ENCODE measurements at places on chromosomes 2 and 18. TPM values are rescaled to one million over a fixed set of nuclear protein-coding genes. Genes with fewer than 3 reads are reported as not detected.

The INHA gene
- 1.6 TPM for total RNA-seq

The EHD3 gene
- total RNA-seq: 35.8 TPM

The BOLL gene
- not detected for total RNA-seq

The SLC66A3 gene
- 53.6 TPM for total RNA-seq

The ERFE gene
- total RNA-seq: 1.5 TPM

The DAW1 gene
- 1.2 TPM for total RNA-seq

The GREB1L gene
- total RNA-seq: 20.0 TPM

The ACMSD gene
- total RNA-seq: not detected

GRCh38 chr2:45944074-45944473, 292.6 kb downstream of the PRKCE start:
- H3K36me3 ChIP-seq: no peaks in the 10 kb centered on the region
- H3K27ac ChIP-seq: no peak overlapping the region
- no peak for DNase-seq
- H3K4me1 ChIP-seq: peaks cover 5% of the 10 kb centered on the region

- no peak overlapping the region for H3K4me3 ChIP-seq
- H3K27me3 ChIP-seq: no peaks in the 10 kb centered on the region
- H3K36me3 ChIP-seq: no peaks in the 10 kb centered on the region
Measured at GRCh38 chr2:80322311-80322920, 17.9 kb upstream of the LRRTM1 start.

DNA sequence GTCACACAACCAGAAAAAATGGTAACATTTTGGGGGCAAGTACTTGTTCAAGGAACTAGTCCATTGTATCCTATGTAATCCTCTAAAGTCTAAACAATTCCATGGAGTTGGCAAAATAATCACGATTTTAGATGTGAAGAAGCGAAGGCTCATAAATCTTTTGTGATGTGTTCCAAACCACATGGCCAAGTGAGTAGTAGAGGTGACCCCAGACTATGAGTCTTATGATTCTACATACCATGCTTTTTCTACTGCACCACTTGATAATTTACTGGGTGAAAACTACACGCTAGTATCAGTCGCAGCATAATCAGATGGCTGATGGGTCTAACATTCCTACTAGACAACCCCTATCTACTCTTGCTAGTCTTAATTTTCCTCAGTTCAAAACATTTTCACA, 371.4 kb downstream of the OSR1 start:
- no peak for DNase-seq
- no peaks in the 10 kb centered on the region for H3K36me3 ChIP-seq
- H3K27me3 ChIP-seq: no peaks in the 10 kb centered on the region
- no peak overlapping the region for H3K4me3 ChIP-seq
- H3K4me1 ChIP-seq: peaks cover 38% of the 10 kb centered on the region
- H3K27ac ChIP-seq: no peak overlapping the region

- H3K4me3 ChIP-seq: no peak overlapping the region
- H3K4me1 ChIP-seq: peaks cover 3% of the 10 kb centered on the region
- DNase-seq: no peak
- H3K27ac ChIP-seq: no peak overlapping the region
- H3K36me3 ChIP-seq: peaks cover 16% of the 10 kb centered on the region
Measured at GRCh38 chr2:159753797-159754196, 41.5 kb downstream of the MARCHF7 start.

DNA sequence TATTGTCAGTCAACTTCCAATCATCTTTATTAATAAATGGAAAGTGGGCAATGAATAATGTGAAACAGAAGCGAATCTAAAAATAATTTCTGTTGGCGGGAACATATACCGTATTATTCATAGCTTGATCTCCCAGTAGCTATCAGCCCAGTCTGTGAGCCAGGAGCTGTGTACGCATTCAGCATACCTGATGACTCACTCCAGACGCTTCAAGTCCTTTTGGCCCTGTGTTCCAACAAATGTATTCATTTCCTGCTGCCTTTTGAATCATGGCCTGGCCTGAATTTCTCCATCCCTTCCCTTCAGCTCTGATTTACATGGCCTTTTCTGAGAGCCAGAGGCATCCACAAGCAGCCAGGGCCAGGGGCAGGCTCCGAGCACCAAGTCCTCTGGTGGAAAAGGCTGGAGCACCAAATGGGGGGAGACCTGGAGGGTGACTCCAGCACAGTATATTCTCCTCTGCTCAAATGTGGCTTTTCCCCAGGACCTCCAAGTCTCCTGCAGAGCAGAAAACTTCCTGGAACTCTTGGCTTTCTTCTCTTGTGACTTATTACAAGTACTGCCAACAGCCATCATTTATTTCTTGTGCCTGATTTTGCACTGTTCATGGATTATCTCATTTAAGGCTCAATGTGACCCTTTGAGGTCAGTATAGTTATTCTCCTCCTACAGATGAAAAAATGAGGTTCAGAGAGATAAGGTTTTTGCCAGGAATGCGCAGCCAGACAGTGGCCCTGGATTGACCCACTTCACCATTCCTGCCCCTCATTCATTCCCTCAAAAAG, 108.7 kb downstream of the EN1 start:
- H3K27me3 ChIP-seq: no peaks in the 10 kb centered on the region
- peaks cover 6% of the 10 kb centered on the region for H3K4me1 ChIP-seq
- H3K4me3 ChIP-seq: no peak overlapping the region
- DNase-seq: peak; percentile 9
- H3K27ac ChIP-seq: peak overlapping the region; percentile 58

DNA sequence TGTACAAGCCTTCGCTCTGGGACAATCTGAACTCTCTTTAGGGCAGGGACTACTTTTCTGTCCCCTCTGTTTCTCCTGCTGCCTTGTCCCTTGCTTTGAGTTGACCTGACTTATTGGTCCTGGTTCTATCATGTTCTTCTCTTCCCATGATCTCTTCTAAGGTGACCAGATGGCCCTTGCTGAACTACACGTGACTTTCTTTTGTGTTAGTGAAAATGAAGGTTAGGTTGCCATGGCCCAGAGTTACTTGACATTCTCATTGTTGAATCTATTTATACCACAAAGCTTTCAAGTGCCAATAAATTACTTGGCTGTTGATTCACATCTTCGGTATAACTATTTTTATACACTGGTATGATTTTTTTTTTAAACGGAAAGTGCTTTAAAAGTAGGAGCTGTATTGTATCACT, 24.4 kb downstream of the MRPL33 start:
- DNase-seq: no peak
- H3K27ac ChIP-seq: peak overlapping the region; percentile 95
- H3K36me3 ChIP-seq: no peaks in the 10 kb centered on the region
- peaks cover 41% of the 10 kb centered on the region for H3K4me1 ChIP-seq
- H3K27me3 ChIP-seq: no peaks in the 10 kb centered on the region
- H3K4me3 ChIP-seq: peak overlapping the region; percentile 11

GRCh38 chr2:99488539-99489062, 1.2 kb downstream of the REV1 start:
- no peak for DNase-seq
- peaks cover 23% of the 10 kb centered on the region for H3K4me1 ChIP-seq
- no peaks in the 10 kb centered on the region for H3K27me3 ChIP-seq
- peak overlapping the region; percentile 98 for H3K4me3 ChIP-seq
- peak overlapping the region; percentile 71 for H3K27ac ChIP-seq

GRCh38 chr2:103179798-103180197, 418.0 kb downstream of the TMEM182 start:
- no peaks in the 10 kb centered on the region for H3K27me3 ChIP-seq
- H3K4me3 ChIP-seq: no peak overlapping the region
- DNase-seq: no peak
- no peaks in the 10 kb centered on the region for H3K4me1 ChIP-seq
- H3K27ac ChIP-seq: no peak overlapping the region

DNA sequence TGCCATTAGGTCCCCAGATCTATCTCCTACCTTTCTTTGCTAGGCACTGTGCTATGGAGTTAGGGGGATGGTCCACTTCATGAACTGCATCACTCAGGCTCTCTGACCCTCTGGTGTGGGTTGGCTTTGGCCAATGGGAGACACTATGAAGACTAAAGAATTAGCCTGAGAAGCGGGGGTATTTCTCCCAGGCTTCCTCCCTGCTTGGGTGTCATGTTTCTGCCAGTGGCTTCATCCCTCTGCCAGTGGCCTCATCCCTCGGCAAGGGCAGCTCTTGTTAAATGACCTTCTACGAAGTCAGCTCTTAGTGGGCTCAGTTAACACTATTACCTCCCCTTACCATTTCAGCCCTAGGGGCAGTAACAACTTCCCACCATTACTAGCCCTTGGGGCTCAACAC, 41.9 kb upstream of the EPB41L3 start:
- no peak for DNase-seq
- H3K27ac ChIP-seq: no peak overlapping the region
- no peak overlapping the region for H3K4me3 ChIP-seq
- H3K27me3 ChIP-seq: no peaks in the 10 kb centered on the region
- H3K4me1 ChIP-seq: no peaks in the 10 kb centered on the region

GRCh38 chr2:239463541-239464165, 62.8 kb upstream of the HDAC4 start:
- no peak overlapping the region for H3K27ac ChIP-seq
- no peaks in the 10 kb centered on the region for H3K36me3 ChIP-seq
- no peak for DNase-seq
- no peak overlapping the region for H3K4me3 ChIP-seq
- no peaks in the 10 kb centered on the region for H3K27me3 ChIP-seq
- H3K4me1 ChIP-seq: no peaks in the 10 kb centered on the region

DNA sequence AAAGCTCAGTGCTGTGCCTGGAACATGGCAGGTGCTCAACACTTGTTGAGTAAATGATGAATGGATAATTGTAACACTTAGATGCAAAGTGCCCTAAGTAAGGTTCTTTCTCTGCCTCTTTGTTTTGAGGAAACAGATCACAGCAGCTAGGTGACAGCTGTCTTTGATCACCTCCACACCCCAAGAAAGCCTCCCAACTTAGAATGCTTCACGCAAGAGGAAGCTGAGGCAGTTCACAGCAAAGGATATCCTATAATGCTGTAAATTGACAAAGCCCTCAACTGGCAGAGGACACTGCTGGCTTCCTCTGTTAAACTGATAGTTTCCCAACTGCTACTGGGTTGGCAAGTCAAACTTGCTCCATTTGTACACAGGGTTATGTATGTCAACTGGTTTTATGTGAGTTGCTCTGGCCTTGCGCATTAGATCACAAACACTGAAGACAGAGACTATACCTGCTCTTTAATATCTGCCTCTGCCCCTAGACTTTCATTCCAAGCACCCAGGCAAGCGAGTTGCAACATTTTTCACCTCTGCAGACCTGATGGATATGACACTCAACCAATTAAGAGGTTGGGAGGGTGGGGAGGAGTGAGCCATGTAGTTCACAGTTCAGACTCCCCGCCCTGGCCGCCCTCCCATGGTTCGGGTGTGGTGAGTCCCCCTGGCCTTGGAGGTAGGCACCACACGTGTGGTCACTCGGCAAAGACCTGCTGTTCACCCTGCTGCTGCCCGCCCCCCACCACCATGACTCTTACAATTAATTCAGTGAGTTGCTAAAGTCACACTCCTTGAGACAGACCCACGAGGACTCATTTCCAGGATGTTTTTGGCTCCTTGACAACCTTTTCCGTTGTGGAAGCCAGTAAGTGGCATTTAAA, 4.8 kb upstream of the MALL start:
- no peaks in the 10 kb centered on the region for H3K36me3 ChIP-seq
- peaks cover 20% of the 10 kb centered on the region for H3K4me1 ChIP-seq
- DNase-seq: no peak

GRCh38 chr2:165655661-165656060, 138.4 kb downstream of the GALNT3 start:
- no peak overlapping the region for H3K4me3 ChIP-seq
- no peak for DNase-seq
- H3K27ac ChIP-seq: no peak overlapping the region
- H3K4me1 ChIP-seq: no peaks in the 10 kb centered on the region

DNA sequence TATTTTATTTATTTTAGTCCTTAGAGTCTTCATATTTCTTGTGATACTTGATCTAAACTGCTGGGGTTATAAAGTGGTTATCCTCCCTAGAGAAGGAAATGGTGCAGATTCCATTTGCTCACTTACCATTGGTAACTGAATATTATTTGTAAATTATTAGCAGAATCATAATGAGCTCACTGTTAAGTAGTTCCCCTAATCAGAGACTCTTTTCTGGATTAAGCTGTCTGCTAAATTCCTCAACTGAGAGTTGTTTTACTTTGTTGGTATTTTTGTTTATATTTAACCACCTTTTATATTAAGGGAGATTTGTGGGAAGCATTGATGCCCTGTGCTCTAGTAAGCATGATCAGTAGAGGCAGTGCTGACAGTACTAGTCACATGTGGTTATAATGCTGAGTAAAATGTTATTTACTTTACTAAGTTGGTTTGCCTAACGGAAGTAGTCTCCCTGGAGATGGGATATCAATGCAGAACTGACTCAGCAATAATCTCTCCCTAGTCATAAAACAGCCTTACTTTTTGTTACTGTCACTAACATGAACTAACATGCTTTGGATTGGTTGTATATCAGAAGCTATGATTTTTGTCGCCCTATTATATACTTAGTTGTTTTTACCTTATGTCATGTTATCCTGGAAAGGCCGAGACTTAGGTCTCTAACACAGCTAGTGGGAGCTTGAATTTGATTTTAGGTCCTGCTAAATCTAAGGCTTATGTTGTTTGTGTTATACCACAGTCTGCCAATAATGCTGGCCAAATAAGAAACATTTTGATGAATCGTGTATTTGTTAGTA, 166.7 kb downstream of the MCFD2 start:
- H3K4me1 ChIP-seq: peaks cover 38% of the 10 kb centered on the region
- H3K36me3 ChIP-seq: no peaks in the 10 kb centered on the region
- H3K27me3 ChIP-seq: no peaks in the 10 kb centered on the region
- H3K27ac ChIP-seq: no peak overlapping the region

- H3K27me3 ChIP-seq: no peaks in the 10 kb centered on the region
- no peak overlapping the region for H3K4me3 ChIP-seq
- no peaks in the 10 kb centered on the region for H3K4me1 ChIP-seq
- no peaks in the 10 kb centered on the region for H3K36me3 ChIP-seq
Measured at GRCh38 chr2:183995632-183996031, 602.7 kb upstream of the ZNF804A start.

DNA sequence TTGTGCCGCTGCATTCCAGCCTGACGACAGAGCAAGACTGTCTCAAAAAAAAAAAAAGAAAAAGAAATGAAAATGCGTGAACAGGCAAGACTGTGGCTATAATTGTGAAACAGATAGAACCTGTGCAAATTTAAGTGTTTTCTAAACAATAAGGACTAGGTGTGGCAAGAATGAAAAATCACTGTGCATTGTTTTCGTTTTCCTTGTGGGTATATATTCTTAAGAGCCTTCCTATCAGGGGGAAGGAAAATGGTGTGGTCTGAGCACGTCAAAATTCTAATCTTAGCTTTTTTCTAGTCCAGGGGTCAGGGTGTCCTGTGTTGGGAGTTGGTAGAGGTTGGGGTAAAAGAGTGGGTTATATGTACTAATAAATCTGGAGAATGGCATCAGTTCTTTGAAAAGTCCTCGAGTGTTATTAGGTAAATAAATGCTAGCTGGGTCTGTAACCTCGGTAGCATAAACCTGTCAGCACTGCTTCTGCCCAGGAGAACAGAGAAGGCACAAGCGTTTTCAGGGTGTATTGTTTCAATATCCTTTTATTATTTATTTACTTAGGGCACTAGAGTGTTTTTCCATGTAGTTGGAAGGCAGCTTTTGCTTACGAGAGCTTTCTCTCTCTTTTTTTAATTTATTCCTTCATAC, 11.6 kb downstream of the ATP6V1C2 start:
- H3K27me3 ChIP-seq: no peaks in the 10 kb centered on the region
- no peak for DNase-seq
- H3K36me3 ChIP-seq: no peaks in the 10 kb centered on the region
- no peak overlapping the region for H3K4me3 ChIP-seq
- H3K27ac ChIP-seq: no peak overlapping the region
